ENCODE measurements at places on chromosomes 7 and 10. TPM values are rescaled to one million over a fixed set of nuclear protein-coding genes. Genes with fewer than 3 reads are reported as not detected.

DNA sequence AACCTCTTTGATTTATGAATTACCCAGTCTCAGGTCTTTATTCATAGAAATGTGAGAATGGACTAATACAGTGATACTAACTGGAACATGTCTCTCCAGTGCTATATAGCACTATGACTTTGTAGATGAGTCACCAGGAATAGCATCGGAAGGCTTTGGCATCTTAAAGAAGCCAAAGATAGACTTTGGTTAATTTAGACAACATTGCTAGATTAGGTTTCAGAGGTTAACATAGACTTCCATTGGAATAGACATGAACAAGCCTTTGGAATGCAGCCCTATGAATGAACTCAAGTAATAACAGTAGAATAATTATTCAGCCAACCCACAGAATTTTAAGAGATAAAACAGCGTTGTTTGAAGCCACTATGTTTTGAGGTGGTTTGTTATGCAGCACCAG is 169.2 kb downstream of the HGF start:
- no peak for DNase-seq

DNA sequence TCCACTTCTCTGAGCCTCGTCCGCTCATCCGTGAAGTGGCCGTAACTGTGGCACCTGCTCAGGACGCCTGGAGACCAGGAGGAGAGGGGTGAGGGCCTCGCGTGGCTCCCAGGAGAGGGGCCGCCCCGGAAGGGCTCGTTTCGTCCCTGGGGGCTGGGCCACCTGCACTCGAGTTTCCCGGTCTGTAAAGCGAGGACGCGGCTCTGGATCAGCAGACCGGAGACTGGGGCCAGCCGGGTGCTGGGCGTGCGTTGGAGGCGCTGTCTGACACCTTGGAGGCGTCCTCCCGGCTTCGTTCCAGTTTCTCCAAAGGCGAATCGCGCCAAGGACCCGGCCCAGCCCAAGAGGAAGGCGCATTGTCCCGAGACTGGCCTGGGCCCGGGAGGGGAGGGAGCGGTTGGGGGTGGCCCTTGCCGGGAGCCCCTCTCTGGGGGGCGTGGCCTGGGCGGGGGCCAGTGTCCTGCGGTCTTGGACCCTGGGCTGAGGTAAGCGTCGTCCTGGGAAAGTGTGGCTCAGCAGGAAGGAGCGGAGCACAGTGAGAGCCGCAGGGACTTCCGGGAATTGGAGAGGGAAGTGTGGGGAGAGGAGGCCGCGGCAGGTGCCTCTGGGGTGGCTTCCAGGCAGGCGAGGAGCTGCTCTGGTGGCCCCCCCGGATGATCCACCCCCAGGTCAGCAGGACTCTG is 89.6 kb downstream of the FOXL3 start:
- peak; percentile 26 for DNase-seq

DNA sequence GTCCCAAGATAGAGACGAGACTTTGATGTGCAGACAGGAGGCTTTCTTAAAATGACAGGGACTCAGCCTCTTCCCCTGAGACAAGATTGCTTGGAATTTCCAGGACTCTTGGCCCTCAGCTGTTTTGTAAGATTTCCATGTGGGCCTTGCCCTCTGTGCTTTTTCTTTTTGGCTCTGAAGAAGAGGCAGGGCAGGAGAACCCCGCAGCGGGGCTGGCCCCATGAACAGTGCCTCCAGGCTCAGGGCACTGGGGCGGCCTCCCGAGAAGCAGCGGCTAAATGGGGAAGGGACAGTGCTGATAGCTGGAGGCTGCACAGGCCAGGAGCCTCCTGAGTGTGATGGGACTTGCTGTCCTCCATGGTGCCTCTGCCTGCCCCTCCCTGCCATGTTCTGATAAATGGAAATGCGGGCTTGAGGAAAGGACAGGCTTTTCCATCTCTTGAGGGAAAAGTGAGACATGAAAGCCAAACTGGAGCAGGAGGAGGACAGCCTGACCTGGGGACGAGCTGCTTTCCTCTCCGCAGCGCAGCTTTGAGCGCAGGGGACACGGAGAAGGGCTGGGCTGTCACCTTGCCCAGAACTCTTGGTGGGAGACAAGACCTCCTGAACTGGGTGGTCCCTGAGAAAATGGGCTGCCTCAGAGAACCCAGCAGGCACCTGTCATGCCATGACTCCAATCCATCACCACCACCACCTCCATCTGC is 12.1 kb downstream of the SAP25 start:
- DNase-seq = no peak

- DNase-seq = no peak
Measured at GRCh38 chr10:50325449-50326171, 74.3 kb upstream of the ASAH2 start.

FXYD4 gene
- 2.6 TPM for polyA plus RNA-seq

SPDYE1 gene
- 8.3 TPM for polyA plus RNA-seq
